Renal pelvis (tissue), 12 donors: ENCODE measurements at places on chromosomes 12 and 14. TPM values are rescaled to one million over a fixed set of nuclear protein-coding genes. Genes with fewer than 3 reads are reported as not detected.
A peak's percentile ranks its signal among the peaks of the same experiment; 100 is the strongest.

The ESR2 gene
- polyA plus RNA-seq = 0.91 TPM

The PLEKHH1 gene
- 84.5 TPM for polyA plus RNA-seq

- no peak for DNase-seq
Measured at GRCh38 chr14:85296456-85297210, 233.3 kb upstream of the FLRT2 start.

DNA sequence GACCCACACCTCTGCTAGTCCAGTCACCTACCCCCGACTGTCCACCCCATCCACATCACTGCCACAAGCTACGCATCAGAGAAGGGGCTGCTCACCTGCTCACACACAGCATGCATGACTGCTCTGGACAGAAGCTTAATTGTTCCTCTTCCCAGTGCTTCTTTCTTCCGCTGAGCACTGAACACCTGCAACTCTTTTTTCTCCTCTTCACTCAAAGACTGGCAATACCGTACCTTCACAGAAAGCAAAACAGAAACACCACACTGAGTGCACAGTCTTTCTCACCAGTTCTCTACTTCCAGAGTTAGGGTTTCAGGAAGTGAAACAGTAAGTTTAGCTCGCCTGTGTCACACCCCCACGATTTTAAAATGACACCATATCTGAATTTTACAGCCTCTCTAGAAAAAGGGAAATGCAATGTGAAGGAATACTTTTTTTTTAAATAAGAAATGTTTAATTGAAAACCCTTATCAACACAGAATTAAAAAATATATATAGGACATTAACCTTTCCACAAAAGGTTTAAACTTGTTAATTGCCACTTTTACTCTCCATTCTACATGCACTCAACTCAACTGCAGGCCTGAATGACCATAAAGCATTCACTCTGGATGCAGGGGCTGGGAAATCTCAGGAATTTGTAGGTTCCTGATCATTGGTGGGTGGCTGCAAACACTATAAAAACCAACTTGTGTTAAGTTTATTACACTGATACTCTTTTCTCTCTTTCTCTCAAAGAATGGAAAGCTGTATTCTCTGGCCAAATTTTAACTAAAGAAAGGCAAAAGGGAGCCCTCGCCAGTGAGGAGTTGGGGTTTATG is 120.0 kb downstream of the PRICKLE1 start:
- DNase-seq = peak; percentile 68

DNA sequence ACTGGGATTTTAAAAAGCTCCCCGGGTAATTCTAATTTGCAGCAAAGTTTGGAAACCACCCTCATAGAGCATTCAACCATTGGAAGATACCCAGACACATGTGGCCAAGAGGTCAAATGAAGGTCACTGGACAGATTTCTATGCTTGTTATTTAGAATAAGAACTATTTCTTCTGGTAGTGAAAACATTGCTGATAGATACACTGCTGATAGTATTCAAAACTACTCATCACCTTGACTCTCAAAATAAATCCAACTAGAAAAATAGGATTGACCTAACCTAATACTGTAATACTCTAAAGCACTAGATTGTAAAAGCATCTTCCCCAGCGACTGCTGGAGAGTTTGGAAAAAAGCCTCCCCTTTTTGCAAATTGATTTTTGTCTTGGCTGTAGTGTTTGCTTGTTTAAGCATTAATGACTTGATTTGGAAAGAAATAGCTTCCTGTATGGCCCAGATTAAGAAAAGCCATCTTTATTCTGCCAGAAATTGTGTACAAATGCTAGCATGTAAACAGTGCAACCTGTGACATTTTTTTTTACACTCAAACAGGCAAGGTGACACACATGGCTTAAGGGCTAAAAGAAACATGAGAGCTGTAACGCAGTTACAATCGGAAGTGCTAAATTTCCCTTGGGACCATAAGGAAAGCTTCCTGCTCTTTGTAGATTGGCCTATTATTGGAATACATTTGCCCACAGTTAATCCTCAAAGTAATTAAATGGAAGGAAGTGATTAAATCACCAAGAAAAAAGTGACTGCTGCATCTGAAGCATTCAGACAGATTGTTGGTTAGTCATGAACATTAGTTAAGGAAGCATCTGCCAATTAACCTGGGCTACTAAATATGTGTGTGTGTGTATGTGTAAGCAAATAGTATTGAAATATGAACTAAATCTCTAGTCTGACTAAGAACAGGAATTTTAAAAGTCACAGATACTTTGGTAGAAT is 356.5 kb upstream of the ATP2B1 start:
- DNase-seq = no peak

DNA sequence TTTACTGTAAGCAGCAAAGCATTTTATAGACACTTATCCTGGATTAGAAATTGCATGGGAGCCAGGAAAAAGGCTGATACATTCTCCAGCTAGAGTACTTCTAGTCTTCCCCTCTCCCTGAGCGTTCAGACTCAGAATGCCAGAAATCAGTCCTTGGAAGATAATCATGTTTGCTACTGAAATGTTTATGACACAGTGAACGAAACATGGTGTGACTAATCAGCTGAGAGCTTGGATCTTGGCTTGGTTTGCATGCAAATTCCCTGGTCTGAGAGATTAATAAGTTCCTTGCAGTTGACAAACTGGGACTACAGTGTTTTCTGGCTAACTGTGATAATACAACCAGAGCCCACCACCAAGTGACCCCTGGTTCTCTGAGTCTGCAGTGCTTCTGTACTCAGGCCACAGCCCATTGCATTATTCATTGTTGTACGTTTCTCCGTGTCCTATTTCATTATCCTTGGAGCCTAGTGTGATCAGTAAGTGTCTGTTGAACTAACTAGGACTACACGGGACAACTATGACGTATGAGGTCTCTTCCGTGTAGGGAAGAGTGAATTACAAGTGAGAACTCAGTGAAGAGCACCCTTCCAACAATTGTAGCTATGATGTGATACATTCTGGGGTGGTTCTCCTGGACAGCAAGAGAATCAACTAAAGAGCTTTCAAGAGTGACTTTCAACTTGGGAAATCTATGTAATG is 34.6 kb upstream of the EVL start:
- no peak for DNase-seq

DNA sequence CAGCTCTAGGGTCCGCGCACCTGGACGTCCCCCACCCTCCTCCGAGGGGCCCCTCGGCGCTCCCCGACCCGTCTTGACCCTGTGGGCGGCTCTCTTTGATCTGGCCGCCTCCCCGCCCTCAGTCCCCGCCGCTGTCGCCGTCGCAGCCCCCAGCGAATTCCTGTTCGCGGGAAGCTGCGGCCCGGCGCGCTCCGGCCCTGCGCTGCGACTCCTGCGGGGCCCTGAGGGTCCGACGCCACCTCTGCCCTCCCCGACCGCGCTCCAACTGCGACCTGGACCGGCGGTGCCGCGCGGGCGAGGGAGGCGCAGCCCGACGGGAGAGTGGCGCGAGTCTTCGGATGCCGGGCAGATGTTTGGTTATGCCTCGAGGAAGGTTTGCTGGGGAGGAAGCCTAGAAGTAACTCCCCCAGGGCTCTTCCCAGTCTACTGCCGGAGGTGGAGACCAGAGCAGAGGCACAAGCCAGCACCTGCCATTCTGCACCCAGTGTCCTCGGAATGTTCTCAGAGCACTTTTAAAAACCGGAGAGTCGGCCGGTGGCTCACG is 440 bp upstream of the ISM2 start:
- DNase-seq = no peak
